ENCODE measurements at places on chromosomes 4 and X.

GRCh38 chr4:81758574-81759264, 287.0 kb upstream of the RASGEF1B start:
- DNase-seq = no peak

DNA sequence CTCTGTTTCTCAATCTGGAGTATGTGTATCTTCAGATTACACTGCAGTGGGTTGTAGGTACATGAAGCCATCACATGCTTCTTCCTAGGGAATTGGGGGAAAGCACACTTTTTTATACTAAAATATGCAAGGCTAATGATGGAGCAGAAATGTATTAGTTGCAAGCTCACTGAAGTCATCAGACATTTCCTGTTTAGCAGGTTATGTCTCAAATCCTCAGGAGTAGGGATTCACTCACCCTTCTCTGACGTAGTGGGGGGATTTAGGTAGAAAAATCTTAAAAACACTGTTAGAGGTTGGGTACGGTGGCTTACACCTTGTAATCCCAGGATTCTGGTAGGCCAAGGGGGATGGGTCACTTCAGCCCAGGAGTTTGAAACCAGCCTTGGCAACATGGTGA, 128.4 kb upstream of the GPC4 start:
- DNase-seq = no peak

DNA sequence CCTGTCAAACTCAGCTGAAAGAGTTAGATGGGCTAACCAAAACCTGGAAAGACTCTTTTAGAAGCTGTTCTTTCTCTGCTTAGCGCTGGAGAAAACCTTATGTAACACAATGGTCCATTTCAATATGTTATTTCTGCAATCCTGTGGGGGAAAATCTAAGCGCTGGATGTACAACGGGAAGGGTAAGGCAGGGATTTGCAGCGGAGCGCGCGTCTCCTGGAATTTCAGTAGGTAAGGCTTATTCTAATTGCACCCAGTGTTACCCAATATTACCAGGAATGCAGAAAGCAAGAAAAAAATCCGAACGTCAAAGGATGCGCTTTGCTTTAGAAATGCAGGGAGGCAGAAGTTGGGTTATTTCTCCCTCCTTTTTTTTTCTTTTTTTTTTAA, 2.0 kb downstream of the HS3ST1 start:
- DNase-seq = no peak

GRCh38 chr4:110620691-110621327, 2.1 kb downstream of the PITX2 start:
- peak; percentile 32 for DNase-seq

DNA sequence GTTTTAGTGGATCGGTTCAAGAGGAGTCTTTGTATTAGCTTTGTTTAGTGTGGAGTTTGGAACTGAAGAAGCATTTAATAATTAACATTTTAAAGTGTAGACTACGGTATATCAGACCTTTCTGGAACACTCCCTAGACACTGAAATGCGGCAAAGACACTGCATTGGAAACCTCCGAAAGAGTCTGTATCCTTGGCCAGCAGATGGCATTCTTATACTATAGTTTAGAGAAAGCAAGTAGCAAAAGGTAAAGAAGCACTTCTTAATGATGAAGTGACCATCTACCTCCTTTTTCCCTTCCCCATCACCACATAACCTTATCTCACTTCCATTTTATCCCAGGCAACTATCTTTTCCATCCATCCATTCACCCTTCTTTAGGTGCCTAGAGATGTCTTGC, 7.6 kb downstream of the FABP2 start:
- DNase-seq = peak; percentile 50

Data from activated CD4-positive, alpha-beta T cell treated with anti-CD3 and anti-CD28 coated beads, Interleukin-10, Interleukin-2, amounts not matched to agents 100 ng/mL and 50 ng/mL, durations not matched to agents 16 hours and 8 hours (primary cell).